ENCODE measurements at places on chromosomes 3 and 15.

DNA sequence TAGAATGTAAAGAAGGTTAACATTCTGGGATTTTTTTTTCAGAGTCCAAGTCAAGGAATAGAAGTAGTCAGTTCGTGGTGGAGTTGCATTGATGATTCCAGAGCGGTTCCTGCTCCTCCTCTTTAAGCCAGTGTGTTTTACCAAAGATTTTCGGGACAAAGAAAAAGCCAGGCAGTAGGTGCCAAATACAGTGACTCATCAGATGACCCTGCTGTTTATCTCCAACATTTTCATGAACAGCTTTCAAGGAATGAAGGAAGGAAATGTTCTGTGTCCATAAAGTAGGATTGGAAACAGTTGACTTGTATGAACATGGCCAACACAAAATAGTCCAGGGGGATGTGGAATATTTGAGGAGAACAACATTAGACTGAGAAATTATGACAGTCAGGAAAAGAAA is 142.4 kb upstream of the TMC3 start:
- DNase-seq = no peak

DNA sequence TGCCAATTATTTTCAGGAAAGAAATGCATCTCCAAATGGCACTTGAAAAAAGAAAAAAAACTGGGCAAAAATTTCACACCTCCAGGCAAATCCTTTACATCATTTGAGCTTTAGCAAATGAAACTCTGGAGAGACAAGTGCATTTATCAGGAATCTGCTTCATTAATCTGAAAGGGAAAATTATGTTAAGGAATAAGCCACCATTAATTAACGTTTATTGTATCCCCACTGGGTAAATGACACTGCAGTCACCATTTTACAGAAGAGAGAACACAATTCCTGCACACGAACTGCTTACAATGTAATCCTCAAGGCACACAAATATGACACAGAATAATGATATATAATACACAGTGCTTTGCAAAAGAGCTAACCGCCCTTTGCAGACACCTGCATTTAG is 217.3 kb downstream of the OSBPL10 start:
- DNase-seq = no peak

GRCh38 chr3:15286022-15286421 is 46.4 kb downstream of the SH3BP5 start:
- DNase-seq = no peak

GRCh38 chr15:93897377-93897776 is 334.0 kb upstream of the MCTP2 start:
- DNase-seq = no peak

GRCh38 chr15:41429003-41429890 is 12.4 kb downstream of the RTF1 start:
- DNase-seq = no peak

DNA sequence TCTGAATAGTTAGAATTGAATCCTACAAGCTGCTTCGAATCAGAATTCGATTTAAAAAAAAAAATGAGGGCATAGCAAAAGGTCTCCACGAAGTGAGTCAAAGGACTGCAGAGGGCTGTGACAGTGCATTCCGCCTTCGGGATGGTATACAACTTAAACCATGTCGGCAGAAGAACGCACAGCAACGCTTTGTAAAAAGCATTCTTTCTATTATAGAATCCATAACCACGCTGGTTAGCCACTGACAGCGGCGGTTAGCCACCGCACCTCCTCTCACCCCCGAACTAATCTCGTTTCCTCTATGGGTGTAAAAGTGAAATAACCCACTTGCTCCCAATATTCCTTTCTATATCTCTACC is 664 bp upstream of the PIK3CA start:
- no peak for DNase-seq
